ENCODE measurements at places on chromosomes 1 and 21.

GRCh38 chr1:60428127-60428526 lies 354.6 kb upstream of the C1orf87 start:
- DNase-seq, result no peak
- no peaks in the 10 kb centered on the region for H3K36me3 ChIP-seq
- H3K27me3 ChIP-seq, result no peaks in the 10 kb centered on the region
- H3K4me3 ChIP-seq, result no peak overlapping the region
- H3K4me1 ChIP-seq, result no peaks in the 10 kb centered on the region

DNA sequence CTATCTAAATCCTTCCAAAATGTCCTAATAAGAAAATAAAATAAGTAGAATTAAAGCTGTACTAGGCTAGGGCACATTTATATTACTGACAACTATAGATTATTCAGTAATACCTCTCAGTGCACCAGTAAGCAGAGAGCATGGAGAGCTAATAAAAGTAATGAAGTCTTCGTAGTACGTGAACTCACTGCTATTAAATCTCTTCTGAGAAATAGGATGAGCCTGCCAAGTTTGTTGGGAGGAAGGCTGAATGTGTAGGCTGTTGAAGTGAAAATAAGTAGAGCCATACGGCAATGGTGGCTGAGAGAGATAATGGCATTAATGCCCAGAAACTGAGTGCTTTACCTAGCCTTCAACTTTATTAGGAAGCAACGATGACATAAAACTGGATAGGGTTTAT lies 73.9 kb upstream of the NR5A2 start:
- peaks cover 4% of the 10 kb centered on the region for H3K4me1 ChIP-seq
- H3K4me3 ChIP-seq, result no peak overlapping the region
- no peak for DNase-seq
- H3K27me3 ChIP-seq, result peaks cover 40% of the 10 kb centered on the region

GRCh38 chr1:170893655-170894297 lies 41.6 kb upstream of the MROH9 start:
- H3K4me1 ChIP-seq, result no peaks in the 10 kb centered on the region
- no peak for DNase-seq
- no peak overlapping the region for H3K4me3 ChIP-seq
- peaks cover 4% of the 10 kb centered on the region for H3K27me3 ChIP-seq

DNA sequence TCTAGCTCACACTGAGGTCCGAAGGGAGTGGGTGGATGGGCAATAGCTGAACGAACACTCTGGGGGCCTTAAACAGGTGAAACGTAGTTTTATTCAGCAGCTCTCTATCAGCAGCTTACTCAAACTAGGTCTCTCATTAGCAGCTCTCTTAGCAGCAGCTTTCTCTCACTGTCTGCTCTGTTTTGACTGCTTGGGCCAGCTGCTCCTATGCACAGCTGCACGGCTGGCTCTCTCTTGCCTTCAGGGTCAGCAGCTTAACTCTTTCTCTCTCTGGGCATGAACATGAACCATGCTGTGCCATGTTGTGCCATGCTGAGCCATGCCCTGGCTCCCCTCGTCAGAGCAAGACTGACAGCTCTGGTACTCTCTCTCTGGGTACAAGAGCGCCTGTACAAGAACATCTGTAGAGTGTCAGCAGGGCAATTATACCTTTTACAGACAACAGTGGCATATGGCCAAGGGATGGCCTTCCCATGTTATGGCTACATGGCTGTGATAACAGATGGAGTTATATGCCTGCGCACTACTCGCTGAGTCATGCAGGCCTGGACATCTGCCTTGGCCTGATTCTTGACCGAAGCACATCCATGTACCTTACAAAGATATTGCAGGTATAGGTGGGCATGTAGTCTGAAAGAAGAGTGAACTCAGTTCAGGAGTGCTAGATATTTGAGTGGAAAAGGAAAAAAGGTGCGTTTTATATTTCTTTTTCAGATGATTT lies 152.4 kb downstream of the LEPR start:
- H3K36me3 ChIP-seq, result no peaks in the 10 kb centered on the region
- no peaks in the 10 kb centered on the region for H3K27me3 ChIP-seq
- DNase-seq, result no peak

DNA sequence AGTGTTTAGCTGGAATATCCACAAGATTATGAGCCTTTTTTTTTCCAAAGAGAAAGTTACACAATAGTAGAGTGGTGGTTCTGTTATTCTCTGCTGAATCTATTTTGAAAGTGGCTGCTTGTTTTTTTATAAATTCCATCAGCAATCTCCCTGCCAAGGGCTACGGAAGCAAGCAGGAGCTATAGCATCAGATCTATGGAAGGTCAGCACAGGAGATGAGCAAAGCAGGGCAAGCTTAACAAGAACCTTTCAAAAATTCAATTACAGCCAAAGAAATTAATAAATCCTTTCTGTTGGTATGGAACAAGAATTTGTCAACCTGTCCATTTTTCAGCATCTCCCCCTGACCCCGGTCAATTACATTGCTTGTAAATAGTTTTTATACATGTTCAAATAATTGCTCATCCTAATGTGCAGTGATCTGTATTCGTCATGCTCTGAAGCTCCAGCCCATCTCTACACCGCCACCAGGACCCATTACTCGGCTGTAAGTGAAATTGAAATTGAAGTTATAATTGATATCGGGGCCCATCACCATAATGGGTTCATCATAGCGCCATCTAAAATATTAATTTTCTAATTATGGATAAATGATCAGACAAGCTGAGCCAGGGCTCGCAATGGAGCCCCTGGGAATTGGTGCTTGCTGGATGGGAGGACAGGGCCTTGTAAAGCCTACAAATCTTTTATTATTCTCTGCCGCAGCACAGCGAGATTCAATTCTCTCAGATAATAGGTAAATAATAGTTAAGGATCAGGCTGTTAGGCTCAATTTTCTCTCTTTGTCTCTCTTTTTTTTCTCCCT lies 215.1 kb downstream of the ATG4C start:
- H3K27me3 ChIP-seq, result peaks cover 2% of the 10 kb centered on the region
- H3K4me3 ChIP-seq, result no peak overlapping the region
- H3K27ac ChIP-seq, result no peak overlapping the region
- DNase-seq, result no peak
- H3K36me3 ChIP-seq, result no peaks in the 10 kb centered on the region

GRCh38 chr1:79006564-79006963 lies at the start of gene ADGRL4:
TSS of gene ADGRL4 (minus strand) at chr1:79006730. CDS start at chr1:79006654, 76 bp downstream.
- H3K27ac ChIP-seq, result no peak within 1 kb of the TSS
- H3K4me1 ChIP-seq, result no peaks in the 10 kb centered on the region
- H3K36me3 ChIP-seq, result no peaks in the 10 kb centered on the region
- no peaks in the 10 kb centered on the region for H3K27me3 ChIP-seq
- no peak for DNase-seq
- no peak within 1 kb of the TSS for H3K4me3 ChIP-seq

GRCh38 chr21:21968810-21969209 lies 970.6 kb downstream of the NCAM2 start:
- H3K4me3 ChIP-seq, result no peak overlapping the region
- H3K4me1 ChIP-seq, result no peaks in the 10 kb centered on the region
- no peak overlapping the region for H3K27ac ChIP-seq
- H3K27me3 ChIP-seq, result no peaks in the 10 kb centered on the region
- DNase-seq, result no peak

DNA sequence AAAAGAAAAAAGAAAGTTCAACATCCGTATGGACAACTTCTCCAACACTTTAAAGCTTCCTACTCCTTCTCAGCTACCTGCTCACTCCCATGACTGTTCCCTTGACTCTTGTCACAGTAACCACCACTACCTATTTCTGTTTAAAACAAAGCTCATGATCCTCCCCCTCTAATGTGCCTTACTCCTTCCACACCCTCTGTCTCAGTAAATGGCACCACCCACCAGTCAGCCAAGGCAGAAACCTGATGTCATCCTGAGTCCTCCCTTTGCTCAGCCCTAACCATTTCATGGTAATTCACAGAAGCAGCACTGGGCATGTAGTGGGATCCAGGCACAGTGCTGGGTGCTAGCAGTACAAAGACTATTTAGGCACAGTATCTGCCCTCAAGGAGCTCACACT lies 63.0 kb upstream of the PPM1J start:
- no peak for DNase-seq
- H3K4me1 ChIP-seq, result no peaks in the 10 kb centered on the region
- H3K36me3 ChIP-seq, result no peaks in the 10 kb centered on the region
- H3K27ac ChIP-seq, result no peak overlapping the region
- peaks cover 4% of the 10 kb centered on the region for H3K27me3 ChIP-seq
- H3K4me3 ChIP-seq, result no peak overlapping the region

- peaks cover 7% of the 10 kb centered on the region for H3K36me3 ChIP-seq
- H3K4me1 ChIP-seq, result no peaks in the 10 kb centered on the region
- no peak overlapping the region for H3K27ac ChIP-seq
- H3K4me3 ChIP-seq, result no peak overlapping the region
- DNase-seq, result no peak
Observed at GRCh38 chr21:39164523-39164922, 18.7 kb downstream of the PSMG1 start.

GRCh38 chr1:206719169-206719839 lies 34.6 kb downstream of the MAPKAPK2 start:
- peaks cover 67% of the 10 kb centered on the region for H3K4me1 ChIP-seq
- H3K4me3 ChIP-seq, result no peak overlapping the region
- H3K36me3 ChIP-seq, result no peaks in the 10 kb centered on the region
- DNase-seq, result no peak
- no peak overlapping the region for H3K27ac ChIP-seq

GRCh38 chr21:32978331-32979270 lies 47.1 kb upstream of the OLIG2 start:
- DNase-seq, result no peak
- no peak overlapping the region for H3K4me3 ChIP-seq
- no peaks in the 10 kb centered on the region for H3K36me3 ChIP-seq
- peaks cover 23% of the 10 kb centered on the region for H3K27me3 ChIP-seq
- no peaks in the 10 kb centered on the region for H3K4me1 ChIP-seq

DNA sequence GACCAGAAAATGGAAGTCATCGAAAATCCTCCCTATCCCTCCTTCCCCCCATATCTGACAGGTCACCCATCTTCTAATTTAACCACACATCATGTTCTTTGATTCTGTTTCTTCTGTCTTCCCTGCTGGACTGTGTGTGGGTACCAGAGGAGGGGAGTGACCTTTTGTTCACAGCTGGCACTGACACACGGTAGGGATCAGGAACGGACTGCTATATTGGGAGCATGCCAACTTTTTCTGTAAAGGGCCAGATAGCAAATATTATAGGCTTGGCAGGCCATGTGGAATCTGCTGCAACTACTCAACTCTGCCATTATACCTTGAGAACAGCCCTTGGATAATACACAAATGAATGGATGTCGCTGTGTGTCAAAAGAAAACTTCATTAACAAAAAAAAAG lies 7.5 kb upstream of the TOMM20 start:
- no peak overlapping the region for H3K27ac ChIP-seq
- peaks cover 72% of the 10 kb centered on the region for H3K36me3 ChIP-seq
- no peaks in the 10 kb centered on the region for H3K27me3 ChIP-seq
- DNase-seq, result no peak
- no peak overlapping the region for H3K4me3 ChIP-seq

DNA sequence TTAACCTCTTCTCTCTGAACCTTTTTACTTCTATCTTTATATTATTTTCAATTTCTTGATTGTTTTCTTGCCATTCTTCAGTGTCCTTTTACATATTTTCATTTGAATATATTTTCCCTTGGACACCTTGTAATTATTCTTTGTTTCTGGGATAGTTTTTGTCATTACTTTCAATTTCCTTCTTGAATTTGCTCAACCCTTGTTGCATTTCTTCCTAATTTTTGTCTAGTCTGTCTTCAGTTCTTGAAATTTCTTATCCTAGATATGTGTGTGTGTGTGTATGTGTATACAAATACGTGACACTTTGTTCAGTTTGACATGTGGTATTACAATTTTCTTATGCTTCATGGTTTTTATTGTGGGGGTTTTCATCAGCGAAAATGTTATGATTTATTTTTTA lies 1.9 kb upstream of the GALNT2 start:
- H3K27me3 ChIP-seq, result peaks cover 17% of the 10 kb centered on the region
- no peak overlapping the region for H3K27ac ChIP-seq
- no peak for DNase-seq
- peaks cover 23% of the 10 kb centered on the region for H3K4me1 ChIP-seq
- H3K36me3 ChIP-seq, result peaks cover 4% of the 10 kb centered on the region
